ENCODE measurements at places on chromosomes 4 and X. TPM values are rescaled to one million over a fixed set of nuclear protein-coding genes. Genes with fewer than 3 reads are reported as not detected.
A peak's percentile ranks its signal among the peaks of the same experiment; 100 is the strongest.

- H3K27me3 ChIP-seq, result no peaks in the 10 kb centered on the region
- DNase-seq, result no peak
- H3K36me3 ChIP-seq, result no peaks in the 10 kb centered on the region
- H3K4me1 ChIP-seq, result peaks cover 29% of the 10 kb centered on the region
- H3K27ac ChIP-seq, result peak overlapping the region; percentile 47
Measured at GRCh38 chr4:174494146-174494545, 28.1 kb downstream of the HPGD start.

DNA sequence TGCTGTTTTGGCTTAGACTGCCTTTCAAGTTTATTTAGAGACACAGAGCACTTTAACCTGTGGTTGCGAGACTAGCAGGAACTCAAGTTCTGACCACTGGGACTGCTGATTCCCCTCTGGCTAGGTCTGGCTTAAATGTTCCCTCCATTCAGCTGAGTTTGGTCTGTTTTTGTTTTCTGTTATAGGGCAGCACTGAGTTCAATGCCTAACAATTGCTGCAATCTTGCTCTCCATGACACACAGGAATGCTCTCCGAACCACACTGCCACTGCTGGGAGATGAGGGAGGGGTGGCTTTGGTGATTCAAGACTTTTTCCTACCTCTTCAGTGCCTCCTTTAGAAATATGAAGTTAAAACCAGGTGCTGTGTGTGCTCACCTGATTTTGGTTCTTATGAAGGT is 106.3 kb upstream of the EOLA2 start:
- no peak overlapping the region for H3K4me3 ChIP-seq
- H3K27ac ChIP-seq, result no peak overlapping the region
- no peaks in the 10 kb centered on the region for H3K4me1 ChIP-seq

DNA sequence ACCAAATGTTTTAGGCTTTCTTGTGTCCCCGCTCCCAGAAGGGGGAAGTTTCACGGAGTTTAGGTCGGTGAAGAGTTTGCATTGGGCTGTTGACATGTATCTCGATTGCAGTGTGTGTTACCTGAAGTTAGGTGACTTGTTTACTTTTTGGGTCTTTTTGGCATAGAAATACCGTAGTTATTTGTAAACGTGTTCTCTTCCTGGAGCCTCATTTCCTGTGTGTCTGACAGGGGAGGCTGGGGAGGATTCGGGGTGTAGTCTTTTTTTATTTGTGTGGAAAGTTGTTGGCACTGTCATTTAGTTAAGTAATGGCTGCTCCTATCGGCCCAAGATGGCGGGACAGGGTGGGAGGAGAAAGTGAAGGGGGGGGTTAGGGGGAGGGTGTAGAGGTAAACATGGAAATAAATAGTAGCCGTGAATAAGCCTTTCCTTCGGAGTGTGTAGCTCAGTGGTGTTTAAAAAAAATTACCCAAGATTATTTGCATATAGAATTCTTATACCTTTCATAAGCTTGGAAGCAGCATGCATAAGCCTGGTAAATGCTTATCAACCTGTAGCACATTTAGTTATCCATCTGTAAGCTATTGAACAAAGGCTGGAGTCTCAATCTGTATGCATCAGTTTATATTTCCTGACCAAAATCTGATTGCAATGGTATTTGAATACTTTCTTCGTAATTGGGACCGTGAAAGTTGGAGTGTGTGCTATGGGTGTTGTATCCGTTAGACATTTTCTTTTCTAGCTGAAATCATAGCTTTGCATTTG is 1.6 kb downstream of the KDM6A start:
- no peaks in the 10 kb centered on the region for H3K27me3 ChIP-seq
- peak overlapping the region; percentile 97 for H3K4me3 ChIP-seq
- peaks cover 13% of the 10 kb centered on the region for H3K36me3 ChIP-seq
- H3K27ac ChIP-seq, result peak overlapping the region; percentile 93
- peaks cover 41% of the 10 kb centered on the region for H3K4me1 ChIP-seq

DNA sequence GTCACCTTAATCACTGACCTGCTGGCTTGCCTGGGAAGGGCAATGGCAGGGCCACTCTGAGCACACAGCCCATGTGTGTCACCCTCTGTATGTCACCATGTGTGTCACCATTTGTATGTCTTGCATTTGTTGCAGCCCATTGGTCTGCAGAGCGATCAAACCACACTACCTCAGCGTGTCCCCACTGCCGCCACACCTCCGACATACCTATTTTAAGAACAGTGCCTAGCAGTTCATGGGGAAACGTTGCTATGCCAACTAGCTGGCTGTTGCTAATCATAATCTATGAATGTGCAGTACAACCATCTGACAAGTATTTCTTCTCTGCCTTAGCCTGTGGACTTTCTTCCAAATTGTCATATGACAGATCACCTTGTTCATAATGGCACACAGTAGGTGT is 8.0 kb upstream of the CRMP1 start:
- H3K4me3 ChIP-seq, result no peak overlapping the region
- H3K36me3 ChIP-seq, result peaks cover 2% of the 10 kb centered on the region
- H3K4me1 ChIP-seq, result no peaks in the 10 kb centered on the region
- H3K27ac ChIP-seq, result no peak overlapping the region

- H3K4me3 ChIP-seq, result no peak overlapping the region
- DNase-seq, result no peak
- H3K4me1 ChIP-seq, result peaks cover 23% of the 10 kb centered on the region
- peaks cover 3% of the 10 kb centered on the region for H3K36me3 ChIP-seq
- H3K27me3 ChIP-seq, result no peaks in the 10 kb centered on the region
Measured at GRCh38 chr4:53009824-53010223, 147.7 kb downstream of the RASL11B start.

DNA sequence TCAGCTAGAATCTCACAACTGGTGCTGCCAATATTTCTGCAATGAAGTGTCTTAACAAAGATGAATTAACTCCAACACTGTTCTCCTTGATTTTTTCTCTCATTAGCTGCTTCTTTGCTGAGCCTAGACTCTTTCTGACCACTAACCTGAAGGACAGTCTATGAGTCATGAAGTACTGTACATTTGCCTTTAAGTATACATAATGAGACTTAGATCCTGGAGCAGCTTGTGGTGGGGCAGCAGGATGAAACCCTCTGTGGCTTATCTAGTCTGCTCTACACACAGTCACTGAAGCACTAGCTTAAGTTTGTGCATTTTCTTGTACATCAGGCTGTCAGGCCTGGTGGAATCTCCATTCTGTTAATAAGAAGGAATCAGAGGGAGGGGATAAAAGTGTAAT is 307.4 kb upstream of the SMIM31 start:
- no peak overlapping the region for H3K27ac ChIP-seq
- no peak overlapping the region for H3K4me3 ChIP-seq
- no peak for DNase-seq
- no peaks in the 10 kb centered on the region for H3K4me1 ChIP-seq

RBM46 gene
- not detected for total RNA-seq

ADRA2C gene
- not detected for total RNA-seq

Data from activated T-cell treated with anti-CD3 and anti-CD28 coated beads, Interleukin-2, amount 50 U/mL, for 72 hours (primary cell).